ENCODE measurements at places on chromosomes 2 and 18.

- no peak for DNase-seq
These were observed 50.5 kb upstream of the TSPYL6 start for GRCh38 chr2:54306556-54306955.

GRCh38 chr2:30367232-30368070 lies 79.6 kb upstream of the LCLAT1 start:
- DNase-seq: no peak

DNA sequence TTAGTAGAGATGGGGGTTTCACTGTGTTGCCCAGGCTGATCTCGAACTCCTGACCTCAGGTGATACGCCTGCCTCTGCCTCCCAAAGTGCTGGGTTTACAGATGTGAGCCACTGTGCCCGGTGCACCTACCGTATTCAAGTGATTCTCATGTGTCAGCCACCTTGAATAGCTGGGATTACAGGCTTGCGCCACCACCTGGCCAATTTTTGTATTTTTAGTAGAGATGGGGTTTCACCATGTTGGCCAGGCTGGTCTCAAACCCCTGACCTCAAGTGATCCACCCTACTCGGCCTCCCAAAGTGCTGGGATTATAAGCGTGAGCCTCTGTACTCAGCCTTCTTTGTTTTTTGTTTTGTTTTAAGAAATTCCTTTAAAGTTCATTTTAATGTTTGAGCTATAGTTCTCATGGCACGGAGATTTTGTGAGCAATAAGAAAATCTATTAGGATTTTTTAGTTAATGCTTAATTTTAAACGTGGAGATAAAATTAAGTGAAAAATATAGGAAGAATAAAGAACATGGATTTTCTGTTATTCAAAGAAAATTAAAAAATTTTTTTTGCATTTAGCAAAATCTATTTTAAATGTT lies 242.6 kb downstream of the PHLPP1 start:
- DNase-seq: no peak

DNA sequence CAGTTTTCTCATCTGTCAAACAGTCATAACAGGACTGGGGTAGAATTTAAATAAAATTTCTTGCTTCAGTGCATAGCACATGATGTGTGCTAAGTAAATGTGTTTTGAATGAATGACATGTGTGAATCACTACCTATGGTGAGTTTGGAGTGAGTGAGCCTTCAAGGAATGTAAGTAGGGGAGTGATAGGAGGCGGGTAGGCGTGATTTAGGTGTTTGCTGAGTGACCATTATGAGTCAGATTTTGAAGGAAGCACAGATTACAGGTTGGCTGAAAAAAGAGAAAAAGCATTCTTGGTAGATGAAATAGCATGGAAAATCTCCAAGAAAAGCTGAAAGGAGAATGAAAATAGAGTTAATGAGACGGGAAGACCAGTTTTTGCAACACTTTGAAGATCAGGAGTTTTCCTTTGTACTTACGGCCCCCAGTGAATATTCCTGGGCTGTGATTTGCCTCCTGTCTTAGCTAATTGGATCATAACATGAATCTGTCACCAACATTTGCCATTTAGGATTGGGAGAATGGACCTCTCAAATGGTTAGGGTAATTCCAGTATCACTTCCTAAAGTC lies 136.9 kb upstream of the GATA6 start:
- DNase-seq: no peak

DNA sequence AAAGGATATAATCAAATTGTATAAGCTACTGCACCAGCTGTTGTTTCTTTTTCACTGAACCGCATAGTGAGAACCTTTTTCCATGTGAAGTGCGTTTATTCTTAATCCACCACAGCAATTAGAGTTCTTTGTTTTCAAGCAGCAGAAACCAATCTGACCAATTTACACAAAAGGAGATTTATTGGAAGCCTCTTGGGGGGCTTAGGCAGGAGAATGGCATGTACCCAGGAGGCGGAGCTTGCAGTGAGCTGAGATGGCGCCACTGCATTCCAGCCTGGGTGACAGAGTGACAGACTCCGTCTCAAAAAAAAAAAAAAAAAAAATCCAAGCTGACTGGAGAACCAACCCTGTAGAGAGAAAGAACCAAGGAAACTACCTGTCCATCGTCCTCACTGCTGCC lies 10.0 kb downstream of the ADNP2 start:
- DNase-seq: no peak

DNA sequence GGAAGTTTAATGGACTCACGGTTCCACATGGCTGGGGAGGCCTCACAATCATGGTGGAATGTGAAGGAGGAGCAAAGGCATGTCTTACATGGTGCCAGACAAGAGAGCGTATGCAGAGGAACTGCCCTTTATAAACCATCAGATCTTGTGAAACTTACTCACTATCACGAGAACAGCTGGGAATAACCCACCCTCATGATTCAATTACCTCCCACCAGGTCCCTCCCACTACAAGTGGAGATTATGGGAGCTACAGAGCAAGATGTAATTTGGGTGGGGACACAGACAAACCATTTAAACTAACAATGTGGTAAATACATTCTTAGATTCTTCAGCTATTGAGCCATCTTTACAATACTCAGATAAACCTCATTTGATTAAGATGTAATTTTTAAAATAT lies 176.1 kb downstream of the SH3BP4 start:
- DNase-seq: no peak

GRCh38 chr2:174787487-174788205 lies 23.4 kb upstream of the CHRNA1 start:
- DNase-seq: no peak

GRCh38 chr2:174713686-174714085 lies 50.6 kb downstream of the CHRNA1 start:
- no peak for DNase-seq

DNA sequence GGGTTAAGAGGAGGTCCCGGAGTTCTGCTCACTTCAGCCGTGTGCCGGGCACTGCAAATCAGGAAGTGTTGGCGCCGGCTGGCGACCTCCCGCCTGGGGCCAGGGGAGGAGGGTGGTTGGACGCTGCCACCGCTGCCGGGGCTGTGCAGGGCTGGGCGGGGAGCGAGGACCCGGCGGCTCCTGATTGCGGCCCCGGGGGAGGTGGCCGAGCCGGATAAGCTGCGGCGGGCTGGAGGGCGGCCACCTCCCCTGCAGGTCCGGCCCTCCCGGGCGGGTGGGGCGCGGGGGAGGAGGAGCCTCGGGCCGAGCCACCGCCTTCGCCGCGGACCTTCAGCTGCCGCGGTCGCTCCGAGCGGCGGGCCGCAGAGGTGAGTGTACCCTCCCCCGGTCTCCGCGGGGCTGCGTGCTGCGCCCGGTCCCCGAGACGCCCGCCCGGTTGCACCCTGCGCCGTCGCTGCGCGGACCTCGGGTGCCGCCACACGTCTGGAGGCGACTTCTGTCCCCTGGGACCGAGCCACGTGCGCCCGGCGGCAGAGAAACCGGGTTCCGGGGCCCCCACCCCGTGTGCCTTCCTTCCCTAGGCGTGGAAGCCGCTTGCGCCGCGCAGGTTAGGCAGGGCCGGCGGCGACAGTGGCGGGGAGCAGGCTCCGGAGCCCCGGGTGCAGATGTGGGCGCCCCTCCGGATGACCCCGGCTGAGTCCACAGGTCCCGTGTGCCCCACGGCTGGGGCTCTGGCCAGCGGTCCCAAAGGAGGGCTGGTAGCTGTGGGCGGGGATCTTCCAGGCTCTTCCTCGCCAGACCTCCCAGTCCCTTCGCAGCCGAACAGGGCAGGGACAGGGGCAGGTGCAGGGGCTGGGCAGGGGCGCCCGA lies at the start of gene STEAP3:
Gene STEAP3, plus strand, starts transcription at position 314 of the 870 bp plus-strand sequence. CDS start 7,179 bp downstream, outside the sequence.
- no peak for DNase-seq

DNA sequence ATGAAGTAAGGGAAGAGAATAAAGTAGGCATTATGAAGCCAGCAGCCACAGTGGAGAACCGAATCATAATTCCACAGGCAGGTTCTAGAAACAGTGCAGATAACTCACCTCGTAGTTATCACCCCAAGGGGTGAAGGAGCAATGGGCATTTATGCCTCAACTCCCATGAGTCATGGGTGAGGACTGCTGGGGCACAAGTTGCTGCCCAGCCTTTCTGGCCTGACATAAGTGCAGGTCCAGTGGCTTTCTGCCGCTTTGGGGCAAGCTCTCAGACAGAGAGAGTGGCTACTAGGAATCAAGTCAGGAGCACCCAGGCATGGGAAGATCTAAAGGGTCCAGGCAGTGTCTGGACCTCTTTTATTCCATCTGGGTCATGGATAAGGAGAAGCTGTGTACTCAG lies 149.8 kb downstream of the SUCLG1 start:
- no peak for DNase-seq

DNA sequence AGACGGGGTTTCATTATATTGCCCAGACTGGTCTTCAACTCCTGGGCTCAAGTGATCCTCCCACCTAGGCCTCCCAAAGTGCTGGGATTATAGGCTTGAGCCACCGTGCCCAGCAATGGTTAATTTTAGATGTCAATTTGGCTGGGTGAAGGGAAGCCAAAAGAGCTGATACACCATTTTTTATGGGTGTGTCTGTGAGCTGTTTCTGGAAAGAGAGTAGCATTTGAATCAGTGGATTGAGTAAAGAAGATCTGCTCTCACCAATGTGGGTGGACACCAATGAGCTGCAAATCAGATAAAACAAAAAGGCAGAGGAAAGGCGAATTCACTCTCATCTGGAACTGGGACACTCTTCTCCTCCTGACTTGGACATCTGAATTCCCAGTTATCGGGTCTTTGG lies 16.1 kb upstream of the TAF4B start:
- no peak for DNase-seq

- no peak for DNase-seq
These were observed 33.9 kb downstream of the ARHGAP25 start for GRCh38 chr2:68768461-68768860.

GRCh38 chr18:31274931-31275330 lies 43.0 kb upstream of the DSG1 start:
- no peak for DNase-seq

GRCh38 chr2:128169933-128170709 lies 79.1 kb downstream of the UGGT1 start:
- no peak for DNase-seq

GRCh38 chr2:100563407-100564247 lies 834 bp downstream of the PDCL3 start:
- DNase-seq: no peak

DNA sequence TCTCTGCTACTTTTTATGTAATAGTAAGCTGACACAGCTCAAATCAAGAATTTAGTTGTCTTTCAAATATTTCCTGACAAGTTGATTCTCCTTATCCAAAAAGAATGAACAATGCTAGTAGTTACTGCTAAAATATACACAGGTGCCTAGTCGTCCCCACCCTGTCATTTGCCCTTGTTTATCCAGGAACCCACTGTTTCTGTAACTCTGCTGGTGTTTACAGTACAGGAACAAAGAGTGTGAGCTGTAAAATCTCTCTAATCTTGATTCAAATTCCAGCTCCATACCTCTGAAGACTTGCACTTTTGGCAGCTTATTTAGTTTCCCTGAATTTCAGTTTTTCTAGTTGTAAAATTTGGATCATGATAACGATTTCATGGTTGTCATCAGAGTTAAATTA lies 21.1 kb upstream of the SCYGR2 start:
- DNase-seq: no peak

GRCh38 chr2:33073018-33073417 lies 126.3 kb downstream of the LTBP1 start:
- DNase-seq: no peak

DNA sequence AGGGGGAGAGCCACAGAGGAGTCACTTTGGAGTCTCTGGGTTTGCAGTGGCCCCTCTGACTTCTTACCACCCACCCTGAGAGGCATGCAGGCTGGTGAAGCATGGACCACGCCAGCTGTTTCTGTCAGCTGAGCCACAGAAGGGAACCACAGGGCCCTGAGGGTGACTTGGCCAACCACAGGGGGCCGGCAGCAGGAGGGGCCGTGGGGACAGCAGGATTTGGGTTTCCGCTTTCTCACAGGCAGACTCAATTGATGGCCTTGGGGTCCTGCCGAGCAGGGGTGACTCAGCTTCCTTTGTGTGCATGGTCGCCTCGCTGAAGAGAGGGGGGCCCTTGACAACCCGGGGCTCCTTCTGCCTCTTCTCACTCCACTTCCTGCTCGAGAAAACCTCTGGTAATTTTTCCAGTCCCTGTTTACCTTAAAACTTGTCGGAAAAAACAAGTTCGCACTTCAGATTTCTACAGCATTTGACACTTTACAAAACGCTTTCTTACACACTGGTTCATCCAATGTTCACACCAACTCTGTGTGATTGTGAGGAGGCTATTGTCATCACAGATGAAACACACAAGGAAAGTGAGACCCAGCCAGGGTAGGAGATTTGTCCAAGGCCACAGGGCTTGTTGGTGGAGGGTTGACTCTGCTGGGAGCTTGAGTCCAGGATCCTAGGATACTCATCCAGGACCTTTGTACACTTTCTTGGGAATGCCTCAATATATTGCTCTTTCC lies 311.2 kb downstream of the LPIN1 start:
- DNase-seq: no peak

GRCh38 chr2:136117391-136117841 lies 533 bp downstream of the CXCR4 start:
- DNase-seq: no peak

GRCh38 chr2:209512971-209513370 lies 89.1 kb downstream of the MAP2 start:
- DNase-seq: no peak

DNA sequence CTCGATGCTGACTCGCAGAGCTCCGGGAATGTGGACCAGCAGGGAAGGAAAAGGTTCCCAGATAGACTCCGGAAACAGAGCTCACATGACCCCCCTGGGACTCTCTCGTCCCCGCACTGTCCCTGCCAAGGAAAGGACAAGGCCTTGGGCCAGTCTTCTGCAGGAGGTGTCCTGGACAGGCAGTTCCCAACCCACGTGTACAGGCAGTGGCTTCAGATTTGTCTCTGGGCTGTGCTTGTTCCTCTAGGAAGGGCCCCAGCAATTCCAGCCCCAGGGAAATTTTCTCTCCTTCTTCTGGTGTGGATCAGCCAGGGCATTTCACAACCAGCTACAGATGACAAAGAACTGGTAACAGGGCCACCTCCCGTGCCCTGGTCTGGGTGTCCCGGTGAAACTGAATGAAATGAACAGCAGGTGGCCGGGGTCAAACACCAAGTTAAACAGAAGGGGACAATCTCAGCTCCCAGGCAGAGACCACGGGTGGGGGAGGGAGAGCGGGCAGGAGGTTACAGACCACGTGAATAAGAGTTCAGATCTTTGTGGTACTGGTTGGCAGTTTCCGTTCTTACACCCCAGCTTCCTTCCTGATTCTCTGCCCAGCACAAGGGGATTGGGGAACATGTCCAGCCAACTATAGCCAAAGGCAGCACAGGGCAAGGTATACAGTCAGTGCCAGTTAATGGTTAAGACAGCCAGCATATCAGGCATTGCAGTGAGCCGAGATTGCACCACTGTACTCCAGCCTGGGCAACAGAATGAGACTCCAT lies 52.2 kb upstream of the CAB39 start:
- no peak for DNase-seq

- DNase-seq: no peak
These were observed 1.1 kb downstream of the PDIA6 start for GRCh38 chr2:10811517-10811916.
